ENCODE measurements at places on chromosomes 5 and 9.
A peak's percentile ranks its signal among the peaks of the same experiment; 100 is the strongest.

DNA sequence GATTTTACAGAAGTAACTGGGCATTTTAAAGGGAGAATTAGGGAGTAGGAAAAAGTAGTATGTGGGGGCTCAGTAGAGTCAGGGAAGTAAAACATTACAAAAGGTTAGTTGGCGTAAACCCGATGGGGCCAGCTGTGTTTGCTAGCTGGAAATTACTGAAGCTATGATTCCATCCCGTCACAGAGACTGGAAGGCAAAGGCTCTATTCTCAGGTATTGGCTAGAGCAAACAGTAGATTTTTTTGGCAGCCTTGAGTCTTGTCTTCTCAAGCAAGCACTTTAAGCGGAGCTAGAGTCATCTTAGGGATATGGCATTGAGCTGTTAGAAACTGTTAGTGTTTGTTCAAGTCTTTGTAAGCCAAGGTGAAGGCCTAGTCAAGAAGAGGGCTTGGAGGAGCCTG, 121.5 kb downstream of the PAM start:
- no peak for DNase-seq

DNA sequence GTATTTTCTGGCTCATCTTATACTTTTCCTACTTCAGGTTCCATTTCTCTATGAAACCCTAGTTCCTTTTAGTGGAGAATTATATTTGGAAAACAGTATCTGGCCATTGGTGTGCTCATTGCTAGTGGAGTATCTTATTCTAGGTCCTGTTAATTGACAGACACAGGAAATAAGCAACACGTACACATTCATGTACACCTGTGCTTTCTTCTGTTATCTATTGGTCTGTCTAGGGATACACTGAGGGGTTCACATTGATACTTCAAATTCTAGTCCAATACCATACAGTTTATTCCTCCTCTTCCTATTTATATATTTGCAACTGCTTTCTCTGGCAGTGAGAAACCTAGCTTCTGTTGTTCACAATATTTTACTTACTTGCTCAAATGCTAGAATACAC, 110.2 kb downstream of the FER start:
- DNase-seq = no peak

- DNase-seq = peak; percentile 95
These were observed at the start of gene WWC1 for GRCh38 chr5:168291342-168291963. TSS of gene WWC1 (plus strand) at chr5:168291645. CDS start at chr5:168292153, 508 bp downstream.

GRCh38 chr9:116661037-116661954, 25.8 kb upstream of the TRIM32 start:
- peak; percentile 56 for DNase-seq

DNA sequence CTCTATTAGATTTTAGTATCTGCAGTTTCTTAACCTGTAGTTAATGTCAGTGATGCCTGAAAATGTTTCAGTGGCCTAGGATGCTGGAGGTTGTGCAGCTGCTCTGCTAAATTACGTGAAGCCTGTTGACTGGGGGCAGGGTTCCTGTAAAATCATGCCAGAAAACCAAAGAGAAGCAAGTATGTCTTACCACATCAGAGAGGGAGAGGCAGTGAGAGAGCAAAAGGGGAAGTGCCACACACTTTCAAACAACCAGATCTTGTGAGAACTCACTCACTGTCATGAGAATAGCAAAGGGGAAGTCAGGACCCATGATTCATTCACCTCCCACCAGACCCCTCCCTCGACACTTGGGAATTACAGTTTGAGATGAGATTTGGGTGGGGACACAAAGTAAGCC, 83.9 kb upstream of the CYLC2 start:
- no peak for DNase-seq

GRCh38 chr9:75591972-75592371, 298.5 kb upstream of the PCSK5 start:
- DNase-seq = no peak

DNA sequence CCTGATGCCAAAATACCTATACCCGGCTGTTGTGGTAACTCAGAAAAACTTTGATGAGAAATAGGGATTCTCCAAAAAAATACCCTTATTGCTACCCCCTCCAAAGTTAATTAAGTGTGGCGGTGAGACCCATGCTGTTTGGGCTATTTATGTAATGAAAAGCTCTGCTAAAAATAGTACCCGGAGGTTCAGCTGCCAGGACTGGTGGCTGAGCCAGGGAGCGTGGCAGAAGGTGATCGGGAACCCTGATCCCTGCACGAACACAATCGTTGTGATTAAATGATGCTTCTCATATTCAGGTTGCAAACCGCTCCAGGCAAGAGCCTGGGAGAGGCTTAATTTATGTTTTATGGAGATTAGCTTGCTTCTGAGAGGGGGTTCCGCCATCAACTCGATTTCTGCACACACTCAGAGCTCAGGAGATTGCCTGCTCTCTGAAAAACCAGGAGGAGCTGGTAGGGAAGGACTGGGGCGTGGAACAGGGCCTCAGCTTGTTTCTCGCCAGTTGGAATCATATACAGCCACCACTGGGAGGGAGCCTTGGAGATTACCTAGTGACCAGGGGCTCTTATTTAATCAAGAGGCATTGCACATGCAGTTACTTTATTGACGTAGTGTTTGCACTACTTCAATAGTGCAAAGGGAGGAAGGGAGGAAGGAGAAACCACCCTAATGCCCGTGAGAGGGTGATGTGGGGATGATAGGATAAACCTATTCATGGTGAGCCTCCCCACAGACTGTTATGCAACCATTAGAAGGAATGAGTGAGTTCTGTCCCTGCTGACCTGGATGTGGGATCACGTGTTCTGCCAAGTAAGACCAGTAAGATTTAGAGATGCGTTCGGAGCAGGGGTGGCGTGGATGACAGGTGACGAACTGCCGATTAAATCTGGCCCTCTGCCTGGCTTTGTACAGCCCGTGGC, 23.4 kb downstream of the HRH2 start:
- DNase-seq = peak; percentile 35

DNA sequence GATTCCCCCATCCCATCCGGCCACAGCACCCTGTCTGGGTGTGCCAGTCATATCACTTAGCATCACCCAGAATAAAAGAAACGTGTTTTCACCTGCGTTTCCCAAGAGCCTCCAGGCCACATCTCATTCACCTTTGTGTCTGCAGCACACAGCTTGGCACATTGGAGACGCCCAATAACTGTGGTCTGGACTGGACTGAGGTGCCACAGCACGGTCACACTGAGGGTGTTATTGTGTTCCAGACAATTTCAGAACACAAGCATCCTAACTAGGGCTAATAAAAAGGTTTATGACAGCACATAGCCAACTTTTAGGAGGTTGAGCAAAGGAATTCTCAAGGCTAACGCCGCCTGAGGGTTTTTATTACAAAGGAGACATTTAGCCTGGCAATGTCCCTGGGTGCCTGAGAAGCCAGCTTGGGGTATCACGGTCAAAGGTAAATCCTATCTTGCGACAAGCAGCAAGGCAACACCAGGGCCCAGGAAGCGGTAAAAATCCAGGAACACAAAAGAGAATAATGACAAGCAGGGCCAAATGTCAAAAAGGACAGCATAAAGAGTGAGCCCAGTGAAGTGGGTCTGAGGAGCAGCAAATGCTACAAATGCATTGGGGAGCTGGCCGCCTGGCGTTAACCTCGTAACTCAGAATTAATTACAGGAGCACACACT, 3.4 kb downstream of the EPB41L4B start:
- no peak for DNase-seq

- DNase-seq = no peak
These were observed 34.3 kb downstream of the PARP8 start for GRCh38 chr5:50700706-50701105.

DNA sequence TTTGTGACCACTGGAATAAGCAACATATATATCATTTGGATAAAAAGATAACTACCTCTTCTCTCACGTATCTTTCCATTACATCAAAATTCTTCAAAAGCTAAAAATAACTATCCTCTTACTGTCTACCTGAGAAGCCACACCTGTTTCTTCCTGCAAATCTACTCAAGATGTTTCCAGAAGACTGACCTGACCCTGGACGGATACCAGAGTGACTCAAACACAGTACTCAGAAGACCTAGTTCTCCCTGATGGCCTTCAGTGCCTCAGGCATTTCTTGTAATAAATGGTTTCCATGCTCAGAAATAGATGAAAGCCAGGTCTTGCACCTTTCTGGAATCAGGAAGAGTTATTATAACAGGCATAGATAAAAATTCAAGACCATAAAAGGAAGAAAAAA, 245.9 kb upstream of the PIK3R1 start:
- DNase-seq = no peak

- no peak for DNase-seq
These were observed 94.0 kb downstream of the SPATA31D1 start for GRCh38 chr9:82082563-82082962.

DNA sequence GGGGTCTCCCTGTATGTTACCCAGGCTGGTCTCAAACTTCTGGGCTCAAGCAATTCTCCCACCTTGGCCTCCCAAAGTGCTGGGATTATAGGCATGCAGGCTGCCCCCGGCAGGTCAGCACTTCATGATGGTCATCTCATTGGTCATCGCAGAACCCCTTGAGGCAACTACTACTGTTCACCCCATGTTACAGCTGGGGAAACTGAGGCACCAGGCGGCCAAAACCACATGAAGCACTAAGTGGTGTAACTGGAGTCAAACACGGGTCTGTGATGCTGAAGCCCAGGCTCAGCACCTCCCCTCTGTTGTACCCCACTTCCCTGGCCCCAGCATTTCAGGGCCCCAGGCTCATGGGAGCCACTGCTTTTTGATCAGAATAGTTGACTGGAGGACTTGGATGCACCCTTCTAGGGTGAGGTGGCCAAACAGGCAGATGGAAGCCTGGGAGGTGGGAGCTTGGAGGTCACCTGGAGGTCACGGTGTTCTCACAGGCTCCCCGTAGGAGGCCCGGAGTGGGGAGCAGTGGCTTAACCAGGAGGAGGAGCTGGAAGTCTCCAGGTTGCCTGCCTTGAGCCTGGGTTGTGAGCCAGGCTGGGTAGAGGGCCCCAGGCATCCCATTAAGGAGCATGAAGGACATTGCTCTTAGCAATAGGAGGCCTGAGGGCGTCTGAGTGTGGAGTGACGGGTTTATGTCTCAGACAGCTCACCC, 57.3 kb upstream of the RPL26L1 start:
- no peak for DNase-seq

GRCh38 chr9:81605170-81605670, 84.1 kb downstream of the TLE1 start:
- DNase-seq = no peak

DNA sequence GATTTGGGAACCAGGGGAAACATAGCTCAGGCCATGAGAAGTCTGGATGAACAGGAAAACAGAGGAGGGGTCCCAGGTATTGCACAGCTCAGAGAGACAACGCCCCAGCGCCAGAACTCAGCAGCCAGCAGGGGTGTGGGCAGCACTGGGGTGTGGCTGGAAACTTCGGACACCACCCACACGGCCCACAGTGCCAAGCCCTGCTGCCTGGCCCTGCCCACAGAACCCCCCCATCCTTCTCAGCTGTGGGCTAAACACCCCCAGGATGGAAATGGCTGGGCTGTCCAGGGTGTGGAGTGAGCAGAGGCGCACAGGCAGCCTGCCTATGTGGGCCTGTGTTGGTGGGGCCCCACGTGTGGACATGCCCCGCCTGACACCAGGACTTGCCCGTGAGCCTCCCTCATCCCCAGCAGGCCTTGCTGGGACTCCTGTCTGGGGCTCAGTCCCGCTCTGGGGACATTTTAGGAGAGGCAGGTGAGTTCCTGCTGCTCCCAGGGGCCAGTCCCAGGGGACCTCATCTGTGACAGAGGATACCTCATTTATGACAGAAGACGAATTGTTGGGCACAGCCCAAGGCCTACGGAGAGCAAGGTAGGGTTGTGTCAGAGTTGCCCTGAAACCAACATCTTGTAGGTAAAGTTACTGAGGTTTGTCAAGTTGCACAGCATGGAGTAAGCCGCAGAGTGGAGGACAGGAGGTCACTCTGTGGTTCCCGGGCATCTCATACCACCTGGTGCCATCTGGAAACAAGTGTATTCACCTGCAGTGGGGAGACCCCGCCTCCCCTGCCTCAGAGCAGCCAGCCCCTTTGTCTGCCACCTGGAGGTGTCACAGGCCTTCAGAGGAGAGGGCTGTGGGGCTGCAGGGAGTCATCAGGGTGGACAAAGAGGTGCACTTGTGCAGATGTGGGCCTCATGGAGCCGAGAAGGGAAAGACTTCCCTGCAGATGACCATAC, 183.2 kb downstream of the AUH start:
- DNase-seq = no peak

DNA sequence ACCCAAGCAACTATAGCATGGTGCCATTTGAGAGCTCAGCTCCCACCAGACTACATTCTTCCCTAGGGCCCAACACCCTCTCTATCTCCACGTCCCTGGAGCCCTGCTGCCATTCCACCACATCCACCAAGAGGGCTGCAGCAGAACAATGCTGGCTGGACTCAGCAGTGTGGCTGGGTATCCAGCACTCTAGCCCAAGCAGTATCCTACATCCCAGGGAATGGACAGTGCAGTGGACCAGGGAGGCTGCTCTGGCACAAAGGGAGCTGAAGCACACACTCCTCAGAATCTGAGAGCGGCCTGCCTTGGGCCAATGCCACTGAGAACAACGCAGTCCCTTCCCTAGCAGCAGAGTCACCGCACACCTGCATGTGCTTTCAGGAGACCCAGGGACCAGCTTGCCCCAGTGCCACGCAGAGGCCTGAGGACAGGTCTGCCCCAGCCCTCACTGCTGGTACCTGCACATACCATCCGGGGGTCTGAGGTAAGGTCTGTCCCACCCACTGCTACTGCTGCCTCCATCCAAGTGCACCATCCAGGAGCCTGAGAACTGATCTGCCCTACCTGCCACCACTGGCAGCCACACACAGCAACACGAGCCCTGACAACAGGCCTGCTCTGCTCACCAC, 95.9 kb downstream of the ZDHHC21 start:
- no peak for DNase-seq

GRCh38 chr9:74824654-74825053, 63.1 kb downstream of the TRPM6 start:
- DNase-seq = no peak

DNA sequence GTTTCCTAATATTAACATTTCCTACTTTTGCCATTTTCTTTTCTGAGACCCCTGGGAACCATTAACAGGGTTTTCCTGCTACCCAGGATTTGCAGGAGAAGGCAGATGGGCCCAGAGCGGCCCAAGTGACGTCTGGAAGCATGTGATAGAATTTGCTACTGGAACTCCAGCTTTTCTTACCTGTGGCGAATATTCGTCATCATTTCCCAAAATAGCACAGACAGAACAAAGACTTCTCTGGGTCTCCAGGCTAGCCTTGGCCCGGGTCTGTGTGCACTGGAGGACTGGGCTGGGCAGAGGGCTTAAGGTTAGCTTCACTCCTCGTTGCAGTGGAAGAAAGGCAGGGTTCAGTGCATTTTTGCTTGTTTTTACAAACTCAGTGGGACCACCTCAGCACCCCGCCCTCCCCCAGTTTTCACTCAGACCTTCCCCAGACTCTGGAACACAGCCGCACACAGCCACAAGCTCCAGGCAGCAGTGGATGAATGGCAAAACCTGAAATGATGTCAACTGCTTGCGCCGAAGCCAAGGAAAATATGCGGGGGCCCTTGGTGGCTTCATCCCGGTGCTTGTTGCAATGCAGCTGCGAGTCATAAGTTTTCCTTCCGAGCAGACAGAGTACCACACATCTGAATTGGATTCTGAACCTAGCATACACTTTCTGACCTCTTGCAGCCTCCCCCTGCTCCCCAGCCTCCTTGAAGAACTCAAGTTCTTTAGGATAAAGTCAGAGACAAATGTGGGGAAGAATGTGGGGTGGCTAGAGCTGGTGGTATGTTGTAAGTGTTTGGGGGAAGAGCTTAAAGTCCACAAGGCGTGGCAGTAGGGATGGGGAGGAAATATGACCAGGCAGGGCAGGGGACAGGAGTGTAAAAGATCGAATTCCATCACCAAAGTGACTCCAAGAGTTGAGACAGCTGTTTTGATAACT, 586.0 kb downstream of the CCDC171 start:
- DNase-seq = peak; percentile 81
